ENCODE measurements at places on chromosomes 6 and 20.
A peak's percentile ranks its signal among the peaks of the same experiment; 100 is the strongest.

DNA sequence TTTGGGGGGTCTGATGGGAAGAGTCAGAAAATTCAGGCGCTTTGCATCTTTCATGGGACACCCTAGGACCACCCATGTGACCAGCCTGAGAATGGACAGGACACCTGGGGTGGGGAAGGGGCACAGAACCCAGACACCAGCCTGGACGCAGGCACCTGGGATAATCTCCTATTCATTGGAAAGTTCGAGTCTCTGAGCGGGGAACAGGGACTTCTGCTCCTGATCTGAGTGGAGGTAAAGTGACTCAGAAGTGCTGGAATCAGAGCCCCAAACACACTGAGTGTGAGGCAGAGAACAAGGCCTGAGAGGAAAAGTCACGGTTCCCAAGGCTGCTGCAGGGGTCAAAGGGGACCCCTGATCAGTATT is 1.4 kb downstream of the HLA-B start:
- DNase-seq: no peak

DNA sequence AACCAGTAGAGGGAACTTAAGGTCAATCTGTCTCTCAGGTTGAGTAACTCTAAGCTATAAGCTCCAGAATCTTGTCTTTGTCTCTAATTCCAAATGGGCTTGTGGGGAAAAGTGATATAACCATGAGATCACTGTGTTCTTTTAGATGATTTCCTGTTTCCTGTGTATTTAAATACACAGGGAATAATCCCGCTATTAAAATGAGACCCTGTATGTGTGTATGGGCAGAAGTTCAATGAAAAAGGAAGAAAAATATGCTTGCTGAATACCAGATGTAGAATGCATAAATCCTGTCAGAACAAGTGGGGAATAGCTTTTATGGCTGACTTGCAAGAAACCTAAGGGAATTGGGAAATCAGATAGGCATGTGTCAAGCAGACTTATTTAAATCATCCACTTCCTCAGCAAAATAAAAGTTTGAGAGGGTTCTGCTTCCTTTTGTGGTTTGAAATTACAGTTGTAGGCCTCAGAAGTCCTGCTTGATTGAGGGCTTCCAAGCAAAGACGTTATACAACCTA is 164.7 kb upstream of the PDE7B start:
- DNase-seq: peak; percentile 37

DNA sequence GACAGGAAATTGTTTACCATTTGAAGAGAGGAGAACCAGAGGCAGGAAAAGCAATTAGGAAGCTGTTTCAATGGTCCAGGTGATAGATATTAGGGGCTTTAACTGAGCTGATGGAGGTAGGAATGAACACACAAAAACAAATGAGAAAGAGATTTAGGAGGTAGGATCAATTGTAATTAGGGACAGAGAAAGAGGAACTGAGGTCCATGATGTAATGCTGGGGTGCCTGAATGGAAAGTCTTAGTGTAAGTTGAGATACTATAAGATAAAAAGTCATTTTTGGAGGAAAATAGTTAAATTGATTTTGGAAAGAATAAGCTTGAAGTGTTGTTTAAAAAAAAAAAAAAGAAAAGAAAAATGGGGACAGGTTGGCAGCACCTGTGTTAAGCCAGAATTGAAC is 58.5 kb upstream of the B3GAT2 start:
- no peak for DNase-seq

DNA sequence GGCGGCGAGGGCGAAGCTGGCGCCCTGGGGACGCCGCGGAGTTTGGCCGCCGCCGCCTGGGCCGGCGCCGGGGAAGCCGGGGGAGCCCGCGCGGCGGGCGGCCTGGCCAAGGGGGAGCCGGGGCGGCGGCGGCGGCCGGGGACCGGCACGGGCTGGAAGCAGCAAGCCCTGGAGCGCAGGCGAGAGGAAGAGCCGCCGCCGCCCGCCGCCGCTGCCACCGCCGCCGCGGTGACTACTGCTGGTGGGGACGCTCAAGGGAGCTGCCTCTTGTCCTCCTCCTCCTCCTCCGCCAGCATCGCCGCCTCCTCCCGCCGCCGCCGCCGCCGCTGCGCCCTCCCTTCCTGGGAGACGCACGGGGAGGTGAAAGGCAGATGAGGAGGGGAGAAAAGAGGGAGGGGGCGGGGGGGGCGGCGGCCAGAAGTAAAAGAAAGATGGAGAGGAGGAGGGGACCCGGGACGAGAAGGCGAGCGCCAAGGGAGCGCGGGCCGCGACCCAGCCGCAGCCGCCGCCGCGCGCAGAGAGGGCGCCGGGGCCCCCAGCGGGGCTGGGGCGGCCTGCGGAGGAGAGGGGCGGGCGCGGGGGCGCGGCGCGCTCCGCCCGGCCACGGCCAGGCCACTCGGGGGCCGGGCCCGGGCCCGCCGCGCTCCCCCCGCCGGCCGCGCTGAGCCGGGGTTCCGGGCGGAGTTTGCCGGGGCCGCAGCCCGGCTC is 846 bp downstream of the PDE10A start:
- DNase-seq: no peak

- no peak for DNase-seq
Observed at GRCh38 chr20:21575981-21576740, 62.3 kb upstream of the NKX2-2 start.

GRCh38 chr20:34045930-34046725 is 52.4 kb downstream of the RALY start:
- no peak for DNase-seq

DNA sequence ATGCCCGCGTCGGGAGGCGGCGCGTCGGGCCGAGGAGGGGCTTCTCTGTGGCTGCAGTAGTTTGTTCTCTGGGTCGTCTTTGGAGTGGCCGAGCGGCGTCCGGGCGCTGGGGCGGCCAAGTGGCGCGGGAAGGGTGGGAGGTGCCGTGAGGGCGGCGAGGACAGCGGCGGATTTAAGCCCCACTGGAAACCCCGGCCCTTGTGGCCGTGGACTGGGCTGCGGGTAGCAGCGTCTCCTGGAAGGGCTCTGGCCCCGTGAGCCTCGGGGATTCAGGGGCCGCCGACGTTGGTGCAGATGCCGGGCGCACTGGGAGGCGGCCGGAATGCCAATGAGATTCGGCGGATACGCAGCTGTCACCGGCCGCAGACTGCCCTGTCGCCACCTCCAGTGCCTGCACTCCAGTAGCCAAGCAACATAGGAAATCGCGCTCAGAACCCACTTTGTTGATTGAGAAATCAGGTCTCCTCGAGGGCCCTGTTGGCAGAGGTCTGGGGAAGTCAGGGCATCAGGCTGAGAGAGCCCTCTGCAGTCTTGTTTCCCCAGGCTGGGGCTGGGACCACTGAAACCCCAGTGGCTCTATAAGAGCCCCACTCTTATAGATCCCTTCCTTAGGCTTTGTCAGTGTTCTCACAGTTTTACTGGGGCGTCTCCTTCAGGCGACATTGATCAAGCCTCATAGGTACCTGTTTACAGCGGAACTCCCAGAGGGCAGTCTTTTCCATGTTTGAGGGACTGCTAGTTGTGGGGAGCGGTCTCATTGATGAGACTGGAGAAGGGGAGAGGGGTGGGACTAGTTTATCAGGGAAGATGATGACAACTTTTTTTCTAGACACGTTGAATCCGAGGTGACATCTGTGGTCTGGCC is 642 bp downstream of the GZF1 start:
- DNase-seq: no peak

DNA sequence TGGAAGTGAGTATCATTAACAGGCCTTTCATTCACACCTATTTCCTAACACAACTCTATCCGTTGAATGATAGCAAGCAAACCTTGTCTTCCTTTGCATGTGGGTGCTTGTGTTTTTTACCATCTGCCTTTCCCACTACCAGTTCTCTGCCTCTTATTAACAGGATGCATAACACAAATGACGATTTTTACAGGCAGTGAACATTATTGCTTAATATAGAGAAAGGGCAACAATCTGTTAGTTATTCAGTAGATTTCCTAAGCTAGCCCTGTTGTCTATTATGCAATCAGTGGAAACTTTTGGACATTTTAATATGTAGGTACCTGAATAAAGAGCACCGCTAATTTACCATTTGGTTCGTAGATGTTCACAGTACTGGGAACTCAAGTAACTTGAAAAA is 348.8 kb upstream of the PLCB4 start:
- DNase-seq: no peak

GRCh38 chr6:36368921-36369865 is 18.3 kb downstream of the ETV7 start:
- peak; percentile 94 for DNase-seq

- DNase-seq: no peak
Observed at GRCh38 chr6:51657491-51657890, 429.9 kb downstream of the PKHD1 start.

GRCh38 chr6:109300874-109301273 is 81.4 kb downstream of the CD164 start:
- DNase-seq: no peak

GRCh38 chr20:90651-91050 is 3.2 kb downstream of the DEFB125 start:
- no peak for DNase-seq

GRCh38 chr6:17986656-17987446 is 584 bp downstream of the KIF13A start:
- DNase-seq: no peak

GRCh38 chr6:48747040-48747439 is 636.0 kb upstream of the PTCHD4 start:
- DNase-seq: no peak

GRCh38 chr6:109261811-109262210 is 120.5 kb downstream of the CD164 start:
- DNase-seq: no peak

GRCh38 chr20:3565851-3566250 is 95.0 kb downstream of the ATRN start:
- DNase-seq: no peak

DNA sequence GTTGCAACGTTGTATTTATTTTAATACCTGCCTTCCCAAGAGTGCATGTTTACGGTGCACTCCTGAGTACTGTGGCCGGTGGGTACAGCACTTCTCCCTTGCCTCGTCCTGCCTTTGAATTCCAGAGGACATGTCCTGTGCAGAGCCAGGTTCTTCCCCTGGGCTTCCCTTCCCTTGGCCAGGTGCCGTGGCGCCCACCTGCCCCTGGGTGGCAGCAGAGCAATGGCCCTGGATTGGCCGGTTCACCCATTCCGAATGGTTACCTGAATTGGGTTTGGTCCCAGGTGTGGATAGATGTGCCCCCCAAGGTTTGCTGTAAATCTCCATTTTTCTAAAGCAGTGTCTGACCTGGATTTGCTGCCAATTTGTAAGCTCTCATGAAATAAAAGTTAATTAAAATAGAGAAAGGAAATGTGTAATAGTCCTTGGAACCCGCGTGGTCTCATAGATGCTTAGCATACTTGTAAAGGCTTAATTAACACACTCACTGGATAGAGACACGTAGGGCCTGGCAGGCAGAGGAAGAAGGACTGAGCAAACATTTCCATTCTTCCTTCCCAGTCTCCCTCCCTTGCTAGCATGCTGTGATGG is 40.6 kb downstream of the DTD1 start:
- DNase-seq: no peak

- DNase-seq: peak; percentile 70
Observed at GRCh38 chr6:139855671-139856311, 481.3 kb upstream of the CITED2 start.

DNA sequence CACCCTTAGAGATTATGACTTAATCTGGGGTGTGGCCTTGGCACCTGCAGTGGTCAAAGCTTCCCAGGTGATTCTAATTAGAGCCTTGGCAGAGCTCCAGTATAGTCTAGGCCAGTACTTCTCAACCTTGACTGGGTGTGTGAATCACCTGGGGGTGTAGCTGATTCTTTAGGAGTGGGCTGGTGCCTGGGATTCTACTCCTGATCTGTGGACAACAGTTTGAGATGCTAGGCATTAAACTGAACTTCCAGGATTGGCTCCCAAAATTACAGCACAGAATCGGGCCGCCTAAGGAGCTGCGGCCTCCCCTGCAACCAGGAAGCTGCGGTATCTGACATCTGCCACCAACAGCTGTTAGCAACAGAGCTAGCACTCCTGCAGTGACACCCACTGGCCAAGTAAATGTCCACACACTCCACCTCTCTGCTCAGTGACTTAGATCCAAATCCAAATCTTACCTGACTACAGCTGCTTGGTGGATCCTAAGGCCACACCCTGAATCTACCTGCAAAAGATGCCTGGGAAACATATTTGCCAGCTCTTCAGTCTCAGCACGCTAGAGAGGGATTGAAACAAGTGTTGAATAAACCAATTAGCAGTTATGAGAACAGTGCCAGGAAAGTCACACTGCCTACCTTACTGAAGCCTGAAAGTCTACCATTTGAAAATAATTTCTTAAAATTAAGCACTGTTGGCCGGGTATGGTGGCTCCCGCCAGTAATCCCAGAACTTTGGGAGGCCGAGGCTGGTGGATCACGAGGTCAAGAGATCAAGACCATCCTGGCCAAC is 126.7 kb downstream of the UNC5CL start:
- DNase-seq: no peak

DNA sequence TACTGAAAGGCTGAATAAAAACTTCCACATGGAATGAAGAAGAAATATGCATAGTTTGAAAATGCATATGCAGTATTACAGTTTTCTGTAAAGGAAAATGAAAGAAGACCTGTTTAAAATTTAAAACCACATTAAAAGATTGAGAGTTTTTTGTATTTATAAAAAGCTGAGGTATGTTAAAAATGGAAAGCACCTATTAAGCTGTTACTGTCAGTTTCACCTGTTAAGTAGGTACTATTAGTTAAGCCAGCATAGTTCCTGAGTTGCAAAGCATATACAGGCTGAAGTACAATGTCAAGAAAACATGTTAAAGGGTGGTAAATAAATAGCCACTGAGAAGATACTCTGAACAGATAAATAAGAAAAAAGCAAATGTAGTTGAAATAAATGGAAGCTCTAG is 69.9 kb downstream of the ATXN1 start:
- DNase-seq: no peak

- peak; percentile 67 for DNase-seq
Observed at GRCh38 chr6:150352321-150353296, 16.2 kb upstream of the IYD start.

DNA sequence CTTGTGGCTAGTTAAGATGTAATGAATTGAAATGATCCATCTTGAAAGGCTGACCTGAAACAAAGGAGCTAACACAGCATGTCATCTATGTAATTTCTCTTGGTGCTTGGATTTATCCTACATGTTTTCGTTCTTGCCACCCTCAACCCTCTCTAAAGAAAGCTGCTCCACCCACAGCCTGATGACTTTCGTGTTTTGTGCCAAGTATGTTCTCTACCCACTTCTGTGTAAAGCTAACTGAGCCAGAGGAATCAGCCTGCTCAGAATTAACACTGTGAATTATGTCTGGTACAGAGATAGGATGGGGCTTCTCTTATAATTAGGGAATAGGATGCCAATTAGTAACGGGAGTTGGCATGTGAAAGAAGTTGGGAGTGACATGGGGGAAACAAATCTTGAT is 67.9 kb upstream of the MLIP start:
- DNase-seq: no peak

- no peak for DNase-seq
Observed at GRCh38 chr20:50385733-50386640, 124.2 kb upstream of the PTPN1 start.

DNA sequence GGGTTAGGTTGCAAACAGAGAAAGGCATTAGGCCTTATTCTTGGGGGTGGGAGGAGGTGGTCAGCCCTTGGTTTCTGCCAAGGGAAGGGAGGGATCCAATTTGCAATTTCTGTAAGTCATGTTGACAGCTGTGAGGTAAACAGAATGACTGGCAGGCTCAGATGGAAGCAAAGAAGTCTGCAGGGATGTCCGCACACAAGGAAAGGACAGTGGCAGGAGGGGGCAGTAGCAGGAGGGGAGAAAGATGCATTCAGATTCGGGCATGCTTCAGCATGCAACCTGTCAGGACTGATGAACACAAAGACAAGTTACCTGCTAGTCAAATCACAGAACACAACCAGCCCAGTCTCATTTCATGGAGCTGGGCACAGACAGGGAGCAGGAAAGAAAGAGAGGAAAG is 217.9 kb upstream of the FOXA2 start:
- DNase-seq: no peak

- DNase-seq: no peak
Observed at GRCh38 chr6:30793521-30794194, 49.3 kb upstream of the IER3 start.
